Neuronal stem cell (in vitro differentiated cells): ENCODE measurements at places on chromosomes 3 and 15.

DNA sequence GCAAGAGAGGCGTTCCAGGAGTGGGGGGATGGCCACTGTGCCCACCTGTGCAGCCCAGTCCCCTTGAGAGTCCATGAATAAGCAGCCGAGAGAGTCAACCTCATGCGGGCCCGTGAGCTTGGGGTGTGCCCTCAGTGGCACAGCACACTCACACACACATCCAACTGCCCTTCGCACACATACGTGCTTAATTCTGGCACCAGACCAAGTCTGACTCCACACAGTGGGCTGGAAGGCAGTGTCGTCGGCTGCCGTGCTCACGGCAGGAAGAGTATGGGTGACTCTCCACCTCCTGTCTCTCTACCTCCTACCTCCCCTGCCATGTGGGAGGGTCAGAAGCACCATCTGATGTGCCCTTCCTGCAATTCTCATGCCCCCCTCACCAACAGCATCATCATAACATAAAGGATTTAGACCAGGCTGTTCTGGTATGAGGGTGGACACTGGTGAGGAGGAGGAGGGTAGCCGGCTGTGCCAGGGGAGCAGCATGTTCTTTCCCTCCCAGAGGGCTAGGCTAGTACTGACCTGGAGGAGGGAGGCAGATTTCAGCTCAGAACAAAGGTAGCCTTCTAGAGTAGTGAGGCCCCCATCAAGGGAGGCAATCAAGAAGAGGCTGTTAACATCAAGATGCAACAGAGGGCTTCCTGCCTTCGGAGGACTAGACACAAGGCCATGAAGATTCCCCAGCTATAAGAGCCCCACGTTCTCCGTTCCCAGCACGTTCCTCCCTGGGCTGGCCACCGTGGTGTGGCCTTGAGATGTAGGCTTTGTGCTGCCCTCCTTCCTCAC, 5.3 kb upstream of the STRA6 start:
- no peak for DNase-seq
- H3K27me3 ChIP-seq = no peaks in the 10 kb centered on the region
- peaks cover 48% of the 10 kb centered on the region for H3K4me1 ChIP-seq
- H3K4me3 ChIP-seq = no peak overlapping the region
- no peaks in the 10 kb centered on the region for H3K36me3 ChIP-seq

GRCh38 chr3:176794406-176794805, 402.9 kb downstream of the TBL1XR1 start:
- H3K4me3 ChIP-seq = no peak overlapping the region
- no peaks in the 10 kb centered on the region for H3K27me3 ChIP-seq
- no peaks in the 10 kb centered on the region for H3K36me3 ChIP-seq
- H3K27ac ChIP-seq = no peak overlapping the region
- no peak for DNase-seq

- peak; percentile 78 for DNase-seq
- H3K27ac ChIP-seq = peak overlapping the region; percentile 97
These were observed 1.4 kb downstream of the CRTAP start for GRCh38 chr3:33115024-33115768.

GRCh38 chr15:67101911-67102598, 36.7 kb downstream of the SMAD3 start:
- H3K4me1 ChIP-seq = peaks cover 23% of the 10 kb centered on the region
- DNase-seq = no peak
- no peak overlapping the region for H3K27ac ChIP-seq
- H3K36me3 ChIP-seq = no peaks in the 10 kb centered on the region

GRCh38 chr15:101765772-101766456, 37.4 kb upstream of the OR4F6 start:
- no peaks in the 10 kb centered on the region for H3K4me1 ChIP-seq
- no peak for DNase-seq
- H3K27ac ChIP-seq = no peak overlapping the region
- no peak overlapping the region for H3K4me3 ChIP-seq
- no peaks in the 10 kb centered on the region for H3K36me3 ChIP-seq

GRCh38 chr15:51313074-51313393, 25.4 kb downstream of the CYP19A1 start:
- no peaks in the 10 kb centered on the region for H3K36me3 ChIP-seq
- no peaks in the 10 kb centered on the region for H3K27me3 ChIP-seq
- no peak for DNase-seq
- H3K4me3 ChIP-seq = no peak overlapping the region
- H3K27ac ChIP-seq = no peak overlapping the region
- no peaks in the 10 kb centered on the region for H3K4me1 ChIP-seq

DNA sequence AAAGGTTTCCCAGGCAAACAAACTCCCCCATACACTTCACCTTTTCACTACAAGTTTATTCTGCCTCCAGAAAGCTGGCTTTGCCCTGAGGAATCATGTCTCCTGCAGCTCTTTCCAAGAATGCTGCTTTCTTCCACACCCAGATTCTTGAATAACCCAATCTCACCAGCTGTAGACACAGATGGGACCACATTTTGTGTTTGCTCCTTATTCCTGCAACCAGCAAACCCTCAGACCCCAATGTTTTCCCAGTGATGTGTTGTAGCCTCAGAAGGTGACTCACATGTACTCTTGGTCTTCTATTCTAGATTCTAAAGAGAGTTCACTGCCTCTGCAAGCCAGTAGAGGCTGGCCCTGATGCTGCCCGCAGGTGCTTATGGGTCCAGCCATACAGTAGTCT, 23.6 kb upstream of the TRIM59 start:
- no peak overlapping the region for H3K27ac ChIP-seq
- H3K4me3 ChIP-seq = no peak overlapping the region
- no peak for DNase-seq
- no peaks in the 10 kb centered on the region for H3K4me1 ChIP-seq
- H3K27me3 ChIP-seq = no peaks in the 10 kb centered on the region

GRCh38 chr15:60740787-60741354, 261.9 kb upstream of the ICE2 start:
- no peaks in the 10 kb centered on the region for H3K27me3 ChIP-seq
- no peaks in the 10 kb centered on the region for H3K36me3 ChIP-seq
- H3K4me3 ChIP-seq = no peak overlapping the region
- no peaks in the 10 kb centered on the region for H3K4me1 ChIP-seq

- H3K4me1 ChIP-seq = peaks cover 2% of the 10 kb centered on the region
- DNase-seq = no peak
- H3K36me3 ChIP-seq = no peaks in the 10 kb centered on the region
- no peak overlapping the region for H3K4me3 ChIP-seq
These were observed 616.1 kb upstream of the ALCAM start for GRCh38 chr3:104750581-104750980.

GRCh38 chr3:73052857-73053256, 8.6 kb upstream of the EBLN2 start:
- no peaks in the 10 kb centered on the region for H3K4me1 ChIP-seq
- H3K27me3 ChIP-seq = no peaks in the 10 kb centered on the region
- H3K36me3 ChIP-seq = no peaks in the 10 kb centered on the region
- H3K27ac ChIP-seq = no peak overlapping the region

DNA sequence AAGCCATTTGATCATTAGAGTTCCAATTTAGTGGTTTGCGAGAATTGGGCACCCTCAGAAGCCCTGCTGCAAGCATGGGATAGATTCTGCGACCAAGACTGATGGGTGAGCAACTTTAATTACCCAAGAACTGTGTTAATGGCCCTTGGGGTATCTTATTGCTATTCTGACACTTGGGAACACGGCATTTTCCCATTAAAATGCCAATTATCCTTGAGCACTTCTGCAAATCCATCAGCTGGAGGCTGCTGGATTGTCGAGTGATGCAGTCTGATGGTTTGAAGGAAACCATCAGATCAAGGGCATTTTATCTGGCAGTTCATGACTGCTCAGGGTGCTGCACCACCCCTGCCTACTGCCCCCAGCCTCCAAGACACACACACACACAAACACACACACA, 183.6 kb upstream of the PROK2 start:
- DNase-seq = no peak
- no peak overlapping the region for H3K27ac ChIP-seq
- H3K4me1 ChIP-seq = peaks cover 5% of the 10 kb centered on the region

DNA sequence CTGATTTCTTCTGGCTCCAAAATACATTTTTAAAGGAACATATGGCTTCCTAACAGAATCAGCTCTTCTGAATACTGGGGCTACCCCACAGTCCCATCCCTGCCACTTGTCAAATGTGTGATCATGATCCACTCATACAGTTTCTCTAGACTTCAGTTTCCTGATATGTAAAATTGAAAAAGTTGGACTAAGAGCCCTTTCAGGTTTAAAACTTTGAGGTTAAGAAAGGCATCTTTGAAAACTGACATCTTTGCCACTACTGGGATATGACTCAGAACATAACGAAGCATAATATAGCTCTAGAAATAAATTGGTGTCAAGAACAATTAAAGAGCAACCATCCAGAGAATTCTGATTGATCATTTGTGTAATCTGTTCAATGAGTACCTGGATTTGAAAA, 248.3 kb downstream of the IL5RA start:
- no peaks in the 10 kb centered on the region for H3K27me3 ChIP-seq
- no peaks in the 10 kb centered on the region for H3K36me3 ChIP-seq
- H3K27ac ChIP-seq = no peak overlapping the region
- H3K4me3 ChIP-seq = no peak overlapping the region

DNA sequence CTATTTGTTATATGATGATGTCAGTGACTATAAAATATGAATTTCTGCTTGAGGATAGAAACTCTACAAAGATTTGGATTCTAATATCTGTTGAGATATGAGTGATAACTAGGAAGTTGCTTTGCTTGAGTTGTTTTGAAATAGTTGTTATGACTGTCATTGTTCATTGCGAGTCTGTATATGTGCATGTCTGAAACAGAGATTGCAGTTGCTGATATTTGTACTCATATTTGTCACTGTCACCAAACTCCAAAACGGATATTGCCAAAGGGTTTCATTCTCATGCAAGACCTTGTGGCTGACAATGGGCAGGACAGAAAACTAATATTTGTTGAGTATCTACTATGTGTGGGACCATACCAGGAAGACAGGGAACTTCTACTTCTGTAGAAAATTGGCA, 240.2 kb downstream of the CD47 start:
- H3K27me3 ChIP-seq = no peaks in the 10 kb centered on the region
- no peak overlapping the region for H3K4me3 ChIP-seq
- no peak for DNase-seq
- H3K36me3 ChIP-seq = no peaks in the 10 kb centered on the region
- no peaks in the 10 kb centered on the region for H3K4me1 ChIP-seq

GRCh38 chr15:52383100-52383588, 87.5 kb upstream of the MYO5C start:
- no peaks in the 10 kb centered on the region for H3K27me3 ChIP-seq
- no peaks in the 10 kb centered on the region for H3K4me1 ChIP-seq
- no peak for DNase-seq
- H3K4me3 ChIP-seq = no peak overlapping the region
- H3K36me3 ChIP-seq = peaks cover 57% of the 10 kb centered on the region

DNA sequence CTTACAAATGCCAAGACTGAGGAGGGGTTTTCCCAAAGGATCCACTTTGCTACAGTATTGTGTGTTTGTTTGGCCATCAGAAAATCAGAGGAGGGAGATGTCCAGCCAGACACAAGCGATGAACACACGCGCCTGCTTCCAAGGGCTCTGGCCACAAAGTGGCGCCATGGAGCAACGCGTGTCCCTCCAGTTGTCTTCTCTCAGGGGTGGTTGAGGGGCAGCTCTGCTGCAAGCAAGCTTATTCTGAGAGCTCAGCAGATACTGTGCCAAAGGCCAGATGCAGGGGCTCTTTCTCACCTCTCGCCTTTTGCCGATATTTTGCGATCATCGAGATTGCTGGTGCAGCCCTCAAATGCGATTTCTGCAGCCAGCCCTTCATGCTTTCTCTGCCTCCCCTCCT, 88.9 kb upstream of the OSBPL11 start:
- DNase-seq = peak; percentile 30
- no peaks in the 10 kb centered on the region for H3K36me3 ChIP-seq
- H3K4me3 ChIP-seq = no peak overlapping the region
- no peaks in the 10 kb centered on the region for H3K27me3 ChIP-seq

DNA sequence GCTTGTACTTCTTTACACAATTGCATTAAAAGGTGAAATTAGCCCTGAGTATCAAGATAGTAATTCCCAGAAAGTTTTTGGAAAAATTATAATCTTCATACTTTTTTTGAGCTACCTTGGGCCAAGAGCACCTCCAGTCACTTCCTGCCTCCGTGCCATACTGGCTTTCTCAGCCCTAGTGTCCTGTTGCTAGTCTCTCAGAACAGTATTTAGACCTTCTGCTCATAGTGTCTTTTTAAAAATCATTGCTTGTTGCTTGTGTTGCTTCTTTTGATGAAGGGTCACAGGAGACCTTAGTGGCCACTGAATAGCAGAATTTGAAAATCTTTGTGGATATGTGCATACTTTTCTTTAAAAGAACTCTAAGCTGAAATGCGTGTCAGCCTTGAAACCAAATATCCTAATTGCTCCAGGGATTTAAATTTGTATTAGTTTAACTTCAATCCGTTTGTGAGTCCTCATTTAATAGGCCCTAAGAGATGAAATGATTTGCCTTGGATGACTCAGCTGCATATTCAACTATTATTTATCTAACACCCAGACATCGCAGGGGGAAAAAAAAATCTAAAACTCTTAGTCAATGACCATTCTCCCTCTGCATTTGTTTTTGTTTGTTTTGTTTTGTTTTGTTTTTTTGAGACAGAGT, 29.1 kb upstream of the LXN start:
- H3K36me3 ChIP-seq = peaks cover 5% of the 10 kb centered on the region
- no peaks in the 10 kb centered on the region for H3K4me1 ChIP-seq
- DNase-seq = no peak
- H3K27ac ChIP-seq = no peak overlapping the region
- H3K4me3 ChIP-seq = no peak overlapping the region

DNA sequence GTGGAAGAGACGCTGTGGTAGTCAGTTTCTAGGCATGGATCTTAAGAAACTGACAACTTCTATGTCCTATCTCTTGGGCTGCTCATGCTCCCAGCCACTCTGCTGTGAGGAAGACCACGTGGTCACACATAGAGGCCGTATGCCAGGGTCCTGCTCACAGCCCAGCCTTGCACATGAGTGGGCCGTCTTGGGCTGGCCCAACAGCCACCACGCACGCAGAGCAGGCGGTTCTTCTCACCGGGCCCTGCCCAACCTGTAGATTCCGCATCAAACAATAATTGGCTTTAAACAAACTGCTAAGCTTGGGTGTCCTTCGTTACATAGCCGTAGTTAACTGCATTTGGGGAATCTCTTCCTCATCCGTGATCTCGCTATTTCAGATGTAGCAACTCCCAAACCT, 26.0 kb downstream of the SLC41A3 start:
- H3K4me1 ChIP-seq = peaks cover 11% of the 10 kb centered on the region
- no peaks in the 10 kb centered on the region for H3K36me3 ChIP-seq
- no peaks in the 10 kb centered on the region for H3K27me3 ChIP-seq
- no peak overlapping the region for H3K27ac ChIP-seq
- H3K4me3 ChIP-seq = no peak overlapping the region
- DNase-seq = no peak

DNA sequence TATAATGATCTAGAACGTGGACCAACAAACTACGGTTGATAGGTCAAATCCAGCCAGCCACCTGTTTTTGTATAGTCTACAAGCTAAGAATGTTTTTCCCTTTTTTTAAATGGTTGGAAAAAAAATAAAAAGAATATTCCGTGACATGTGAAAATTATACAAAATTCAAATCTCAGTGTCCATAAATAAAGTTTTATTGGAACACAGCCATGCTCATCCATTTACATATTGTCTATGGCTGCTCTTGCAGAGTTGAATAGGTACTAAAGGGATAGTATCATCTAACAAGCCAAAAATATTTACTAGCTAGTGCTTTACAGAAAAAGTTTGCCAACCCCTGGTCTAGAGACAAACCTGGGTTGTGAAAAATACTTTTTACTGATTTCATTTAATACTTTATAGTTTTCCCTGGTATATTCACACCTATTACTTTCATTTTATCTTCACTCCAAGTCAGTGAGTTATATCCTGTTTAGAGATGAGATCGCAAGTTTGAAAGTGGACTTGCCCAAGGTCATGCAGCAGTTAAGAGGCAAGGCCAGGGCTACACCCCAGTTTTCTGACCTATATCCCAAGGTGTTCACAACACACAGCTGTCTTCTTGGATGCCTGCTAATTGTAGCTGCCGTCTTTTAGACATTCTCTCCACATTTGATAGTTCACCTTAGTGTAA, 58.4 kb downstream of the IGF2BP2 start:
- no peak overlapping the region for H3K27ac ChIP-seq
- no peak overlapping the region for H3K4me3 ChIP-seq
- peaks cover 19% of the 10 kb centered on the region for H3K4me1 ChIP-seq
- H3K36me3 ChIP-seq = no peaks in the 10 kb centered on the region
- no peaks in the 10 kb centered on the region for H3K27me3 ChIP-seq
